Stromal cell of bone marrow (primary cell): ENCODE measurements at places on chromosomes 16 and 17.

GRCh38 chr17:58503866-58504265 lies 10.6 kb downstream of the MTMR4 start:
- no peak for DNase-seq

DNA sequence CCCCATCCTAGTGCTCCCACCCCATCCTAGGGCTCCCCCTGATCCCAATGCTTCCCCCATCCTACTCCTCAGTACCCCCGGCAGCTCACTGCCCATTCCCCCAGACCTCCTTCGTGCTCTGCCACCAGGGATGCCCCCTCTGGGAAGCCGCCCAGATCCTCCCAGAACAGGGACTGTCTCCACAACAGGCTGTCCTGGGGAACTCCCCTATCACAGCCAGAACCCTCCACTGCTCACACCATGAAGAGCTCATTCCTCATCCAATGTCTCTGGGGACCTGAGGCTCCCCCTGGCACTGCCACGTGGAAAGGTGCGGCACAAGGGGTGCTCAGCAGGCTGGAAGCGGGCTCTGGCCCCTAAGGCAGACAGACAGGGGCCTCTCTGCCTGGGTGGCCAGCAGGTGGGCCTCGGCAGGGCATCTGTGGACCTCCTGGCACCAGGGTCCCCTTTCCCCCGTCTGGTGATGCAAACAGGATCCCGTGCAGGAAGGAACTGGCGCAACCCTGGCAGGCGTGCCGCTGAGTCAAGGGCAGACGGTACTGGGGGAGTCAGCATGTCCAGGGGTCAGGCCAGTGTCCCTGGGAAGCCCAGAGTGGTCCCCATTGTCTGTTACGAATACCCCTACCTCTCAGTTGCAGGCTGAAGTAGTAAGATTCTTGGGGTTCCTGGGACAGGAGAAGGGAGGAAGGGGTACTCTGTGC lies 14.8 kb upstream of the PVALEF start:
- no peak for DNase-seq

GRCh38 chr17:59832883-59833379 lies 59.8 kb downstream of the TUBD1 start:
- no peak for DNase-seq

GRCh38 chr16:57636184-57636583 lies 7.8 kb downstream of the ADGRG1 start:
- DNase-seq = no peak

- no peak for DNase-seq
Observed at GRCh38 chr17:37280841-37281240, 94.9 kb upstream of the C17orf78 start.

DNA sequence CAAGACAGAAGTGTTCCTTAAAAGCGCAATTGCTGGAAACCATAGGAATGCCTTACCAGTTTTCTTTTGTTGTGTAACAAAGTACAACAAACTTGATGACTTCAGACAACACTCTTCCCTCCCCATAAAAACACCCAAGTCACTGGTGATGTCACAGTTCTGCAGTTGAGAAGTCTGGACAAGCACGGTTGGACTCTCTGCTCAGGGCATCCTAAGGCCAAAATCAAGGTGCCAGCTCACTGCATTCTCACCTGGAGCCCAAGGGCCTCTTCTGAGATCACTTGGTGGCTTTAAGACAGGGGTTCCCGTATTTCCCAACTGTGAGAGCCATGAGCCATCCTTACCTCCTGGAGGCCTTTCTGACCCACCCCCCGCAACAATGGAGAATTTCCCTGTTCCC lies 45.6 kb upstream of the MEAK7 start:
- no peak for DNase-seq
